ENCODE measurements at places on chromosomes 16 and 17. TPM values are rescaled to one million over a fixed set of nuclear protein-coding genes. Genes with fewer than 3 reads are reported as not detected.

- H3K27me3 ChIP-seq = peaks cover 10% of the 10 kb centered on the region
- DNase-seq = no peak
- H3K4me3 ChIP-seq = no peak overlapping the region
- H3K27ac ChIP-seq = no peak overlapping the region
- H3K36me3 ChIP-seq = no peaks in the 10 kb centered on the region
Measured at GRCh38 chr17:73953206-73954033, 250.1 kb upstream of the RPL38 start.

DNA sequence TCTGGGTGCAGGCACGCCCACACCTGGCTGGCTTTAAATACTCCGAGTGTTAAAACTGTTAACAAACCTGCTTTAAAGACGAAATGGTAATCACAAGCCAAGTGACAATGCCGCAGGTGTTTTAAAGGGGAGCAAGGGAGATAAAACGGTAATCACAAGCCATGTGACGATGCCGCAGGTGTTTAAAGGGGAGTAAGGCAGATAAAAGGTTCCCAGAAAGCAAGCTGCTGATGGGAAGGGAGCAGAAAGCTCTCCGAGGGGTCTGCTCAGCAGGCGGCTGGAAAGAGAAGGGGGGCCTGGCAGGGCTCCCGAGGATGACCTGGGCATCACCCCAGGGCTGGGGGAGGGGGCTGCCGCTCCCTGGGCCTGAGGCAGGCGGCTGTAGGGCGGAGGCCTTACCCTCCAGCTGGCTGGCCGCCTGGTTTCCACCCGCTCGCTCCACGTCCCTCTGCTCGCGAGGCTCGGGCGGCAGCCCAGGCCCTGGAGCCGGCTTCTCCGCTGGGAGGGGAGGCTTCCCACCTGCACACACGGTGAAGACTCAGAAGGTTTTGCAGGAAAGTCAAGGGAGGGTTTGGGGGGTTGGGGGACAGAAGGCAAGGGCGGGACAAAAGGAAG lies 12.1 kb downstream of the NDUFAF8 start:
- H3K27ac ChIP-seq = no peak overlapping the region
- H3K4me1 ChIP-seq = no peaks in the 10 kb centered on the region
- H3K36me3 ChIP-seq = no peaks in the 10 kb centered on the region
- H3K27me3 ChIP-seq = no peaks in the 10 kb centered on the region
- no peak overlapping the region for H3K4me3 ChIP-seq

- H3K27ac ChIP-seq = no peak overlapping the region
- H3K36me3 ChIP-seq = no peaks in the 10 kb centered on the region
- H3K4me3 ChIP-seq = no peak overlapping the region
- H3K4me1 ChIP-seq = no peaks in the 10 kb centered on the region
Measured at GRCh38 chr16:10339777-10340732, 45.8 kb upstream of the ATF7IP2 start.

DNA sequence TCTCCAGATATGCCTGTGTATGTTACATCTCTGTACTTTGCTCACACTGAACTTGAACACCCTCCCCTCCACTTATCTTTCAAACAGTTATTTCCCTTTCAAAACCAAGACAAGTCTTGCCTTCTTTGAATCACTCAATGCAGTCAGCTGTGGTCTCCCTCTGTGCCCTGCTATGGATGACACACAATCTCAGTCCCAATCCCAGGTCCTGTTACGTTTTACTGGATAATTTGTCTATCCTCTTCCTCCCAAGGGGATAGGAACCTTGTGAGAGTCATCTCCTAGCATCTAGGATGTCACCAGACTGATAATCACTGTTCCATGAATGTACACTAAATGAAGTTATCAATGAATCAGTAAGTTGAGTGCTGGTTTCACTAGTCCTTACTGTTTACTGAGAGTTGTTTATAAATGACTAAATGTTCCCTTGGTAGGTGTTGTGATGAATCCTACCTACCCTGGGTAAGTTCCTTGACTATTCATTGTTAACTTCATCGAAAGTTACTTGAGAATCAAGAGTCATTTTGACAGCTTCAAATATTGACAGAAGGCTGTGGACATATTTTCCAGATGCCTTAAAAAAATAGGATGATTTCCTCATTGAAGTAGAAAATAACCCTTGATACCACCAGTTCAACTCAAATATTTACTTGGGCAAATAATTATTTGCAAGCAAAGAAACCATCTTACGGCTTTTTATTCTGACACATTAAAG lies 244.9 kb downstream of the PRKCA start:
- no peaks in the 10 kb centered on the region for H3K27me3 ChIP-seq
- peak overlapping the region; percentile 83 for H3K27ac ChIP-seq
- H3K4me1 ChIP-seq = peaks cover 71% of the 10 kb centered on the region
- DNase-seq = peak; percentile 42
- H3K4me3 ChIP-seq = no peak overlapping the region
- no peaks in the 10 kb centered on the region for H3K36me3 ChIP-seq

DNA sequence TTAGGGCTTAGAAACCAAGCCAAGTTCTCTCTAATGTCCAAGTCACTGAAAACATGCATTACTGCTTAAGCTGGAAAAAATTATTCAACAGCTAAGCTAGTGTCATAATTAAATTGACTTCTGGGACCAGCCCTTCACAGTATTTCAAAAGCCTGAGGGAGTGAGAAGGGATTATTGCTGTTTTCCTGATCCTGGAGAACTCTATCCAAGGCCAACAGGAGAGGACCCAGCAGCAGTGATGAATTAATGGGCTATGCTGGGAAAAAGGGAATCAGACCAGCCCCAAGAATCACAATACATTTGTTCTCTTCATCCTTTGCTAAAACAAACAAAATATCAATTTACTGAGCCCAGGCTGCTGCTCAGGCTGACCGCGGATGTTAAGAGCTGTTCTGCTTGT lies 34.5 kb upstream of the CLEC3A start:
- H3K4me1 ChIP-seq = peaks cover 5% of the 10 kb centered on the region
- no peak overlapping the region for H3K4me3 ChIP-seq
- H3K36me3 ChIP-seq = no peaks in the 10 kb centered on the region
- no peaks in the 10 kb centered on the region for H3K27me3 ChIP-seq
- H3K27ac ChIP-seq = no peak overlapping the region

DNA sequence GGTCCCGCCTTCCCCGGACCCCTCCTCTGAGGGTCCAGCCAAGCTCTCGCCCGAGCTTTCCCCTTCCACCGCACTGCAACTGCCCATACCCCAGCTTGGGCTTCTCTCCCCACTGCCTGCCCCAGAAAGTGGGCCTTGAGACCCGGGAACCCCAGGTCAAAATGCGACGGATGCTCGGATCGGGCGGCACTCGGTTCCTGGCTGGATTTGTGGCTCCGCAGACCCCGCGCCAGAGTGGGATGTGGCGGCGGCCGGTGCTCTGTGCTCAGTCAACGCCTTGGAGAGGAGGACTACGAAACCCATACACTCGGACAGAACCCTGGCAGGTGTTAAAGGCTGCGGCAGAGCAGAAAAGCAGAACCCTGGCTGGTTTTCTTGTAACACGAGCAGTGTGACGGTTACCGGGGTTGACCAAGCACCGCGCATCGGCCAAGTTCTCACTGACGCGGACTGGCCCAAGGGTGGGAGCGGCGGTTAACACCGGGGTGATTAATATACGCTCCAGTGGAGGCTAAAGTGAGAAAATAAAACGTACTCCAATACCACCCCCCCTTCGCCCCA lies 885 bp upstream of the SLFN13 start:
- DNase-seq = peak; percentile 63
- H3K4me3 ChIP-seq = peak overlapping the region; percentile 39
- H3K4me1 ChIP-seq = no peaks in the 10 kb centered on the region
- H3K27me3 ChIP-seq = peaks cover 46% of the 10 kb centered on the region
- H3K27ac ChIP-seq = no peak overlapping the region
- H3K36me3 ChIP-seq = no peaks in the 10 kb centered on the region

DNA sequence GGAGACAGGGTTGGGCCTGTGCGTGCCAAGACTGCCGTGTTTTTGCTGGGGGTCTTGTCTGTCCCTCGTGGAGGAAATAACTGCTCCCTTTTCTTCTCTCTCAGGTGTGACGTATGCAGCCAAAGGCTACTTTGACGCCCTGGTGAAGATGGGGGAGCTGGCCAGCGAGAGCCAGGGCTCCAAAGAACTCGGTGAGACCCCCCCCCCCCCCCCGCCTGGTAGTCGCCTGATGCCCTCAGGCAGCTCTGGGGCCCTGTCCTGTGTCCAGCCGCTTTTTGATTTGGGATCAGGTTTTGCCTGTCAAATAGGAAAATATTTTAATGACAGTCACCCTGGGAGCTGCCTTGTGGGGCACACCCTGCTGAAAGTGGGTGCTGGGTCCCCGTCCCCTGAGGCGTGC lies 22.8 kb downstream of the BAIAP2 start:
- no peak overlapping the region for H3K27ac ChIP-seq
- DNase-seq = no peak
- no peaks in the 10 kb centered on the region for H3K4me1 ChIP-seq
- no peak overlapping the region for H3K4me3 ChIP-seq
- no peaks in the 10 kb centered on the region for H3K27me3 ChIP-seq

ABCA5 gene
- total RNA-seq = 9.7 TPM

HOXB3 gene
- total RNA-seq = 4.8 TPM

FBXO47 gene
- total RNA-seq = under 0.01 TPM

KRT25 gene
- not detected for total RNA-seq

SUPT6H gene
- total RNA-seq = 45.0 TPM

NECAB2 gene
- not detected for total RNA-seq
